ENCODE measurements at places on chromosomes 3 and 15. TPM values are rescaled to one million over a fixed set of nuclear protein-coding genes. Genes with fewer than 3 reads are reported as not detected.
A peak's percentile ranks its signal among the peaks of the same experiment; 100 is the strongest.

DNA sequence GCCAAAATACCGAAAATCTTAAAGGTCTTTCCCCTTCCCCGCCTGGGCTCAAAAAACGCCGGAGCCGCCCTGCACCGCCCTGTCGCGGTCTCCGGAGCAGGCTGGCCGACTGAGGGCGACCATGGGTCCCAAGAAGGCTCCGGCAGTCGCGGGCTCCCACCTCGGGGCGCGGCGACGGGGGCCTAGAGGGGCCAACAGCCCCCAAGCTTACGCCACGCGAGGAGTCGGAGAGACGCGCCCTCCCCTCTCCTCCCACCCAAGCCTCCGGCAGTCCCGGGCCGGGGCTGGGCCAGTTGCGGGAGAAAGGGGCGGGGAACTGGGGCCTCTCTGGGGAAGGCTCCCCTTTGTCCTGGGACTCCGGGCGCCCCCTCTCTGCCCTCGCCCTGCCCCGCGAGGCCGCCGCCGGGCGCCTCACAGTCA lies 69.2 kb downstream of the GOLGA8B start:
- H3K27me3 ChIP-seq, result no peaks in the 10 kb centered on the region
- H3K4me3 ChIP-seq, result peak overlapping the region; percentile 91
- peak; percentile 74 for DNase-seq
- H3K27ac ChIP-seq, result peak overlapping the region; percentile 53
- peaks cover 8% of the 10 kb centered on the region for H3K4me1 ChIP-seq
- H3K36me3 ChIP-seq, result no peaks in the 10 kb centered on the region

DNA sequence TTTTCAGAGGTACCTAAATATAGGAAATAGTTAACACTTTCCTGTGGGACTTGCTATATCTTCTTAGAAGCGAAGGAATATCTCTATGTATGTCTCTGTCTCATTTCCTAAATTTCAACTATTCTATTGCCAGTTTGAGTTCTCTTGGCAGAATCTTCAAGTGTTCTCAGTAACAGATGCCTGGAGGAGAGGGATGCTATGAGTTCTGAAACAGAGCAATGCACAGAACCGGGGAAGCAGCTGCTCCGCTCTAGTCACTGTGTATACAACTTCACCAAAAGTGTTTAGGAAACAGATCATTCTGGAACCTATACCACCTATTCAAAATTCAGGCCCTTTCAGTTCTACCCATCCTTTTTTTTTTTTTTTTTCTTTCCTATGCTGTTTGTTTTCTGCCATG lies 144.6 kb downstream of the RORA start:
- peaks cover 44% of the 10 kb centered on the region for H3K4me1 ChIP-seq
- peak overlapping the region; percentile 1 for H3K27ac ChIP-seq
- no peaks in the 10 kb centered on the region for H3K27me3 ChIP-seq
- H3K36me3 ChIP-seq, result no peaks in the 10 kb centered on the region
- DNase-seq, result no peak

DNA sequence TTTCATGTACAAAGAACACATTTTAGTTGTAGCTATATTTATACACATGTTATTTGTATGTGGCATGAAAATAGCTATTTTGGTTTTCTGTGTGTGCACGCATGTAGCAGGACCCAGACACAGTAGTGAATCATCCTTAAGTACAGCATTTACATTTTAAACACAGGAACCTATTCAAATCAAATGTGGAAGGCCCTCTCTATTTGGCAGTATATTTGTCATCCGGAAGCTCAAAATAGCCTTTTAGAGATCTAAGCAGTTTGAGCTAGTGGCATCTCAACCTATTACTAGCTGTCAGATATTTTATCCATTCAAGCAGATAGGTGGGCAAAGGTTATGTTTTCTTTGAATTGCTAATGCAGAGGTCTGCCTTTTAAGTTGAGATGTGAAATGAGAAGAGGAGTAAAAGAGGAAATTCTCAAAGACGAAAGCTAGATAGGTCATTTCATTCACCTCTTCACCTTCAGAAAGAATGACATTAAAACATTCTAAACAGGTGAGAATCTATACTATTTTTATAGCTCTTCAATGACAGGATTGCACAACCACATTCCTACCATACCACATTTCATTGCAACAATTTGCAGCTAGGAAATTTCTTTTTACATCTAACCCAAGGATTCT lies 46.3 kb upstream of the TIPARP start:
- H3K27ac ChIP-seq, result no peak overlapping the region
- H3K36me3 ChIP-seq, result no peaks in the 10 kb centered on the region
- DNase-seq, result no peak
- peaks cover 38% of the 10 kb centered on the region for H3K4me1 ChIP-seq

GRCh38 chr3:10599017-10599416 lies 93.6 kb upstream of the ATP2B2 start:
- H3K27ac ChIP-seq, result no peak overlapping the region
- no peaks in the 10 kb centered on the region for H3K27me3 ChIP-seq
- H3K36me3 ChIP-seq, result no peaks in the 10 kb centered on the region
- no peak for DNase-seq

- no peaks in the 10 kb centered on the region for H3K27me3 ChIP-seq
- peaks cover 47% of the 10 kb centered on the region for H3K4me1 ChIP-seq
- DNase-seq, result no peak
- H3K4me3 ChIP-seq, result peak overlapping the region; percentile 99
Measured at GRCh38 chr3:53255423-53255774, 423 bp downstream of the TKT start.

PPP1R14D gene
- polyA plus RNA-seq, result not detected

ENTPD3 gene
- polyA plus RNA-seq, result 0.22 TPM

GRCh38 chr3:126310816-126311215 lies 46.4 kb downstream of the KLF15 start:
- no peak overlapping the region for H3K27ac ChIP-seq
- no peak for DNase-seq
- no peak overlapping the region for H3K4me3 ChIP-seq
- H3K4me1 ChIP-seq, result no peaks in the 10 kb centered on the region

Data from psoas muscle (tissue), 8 donors.